ENCODE measurements at places on chromosomes 2 and 18. TPM values are rescaled to one million over a fixed set of nuclear protein-coding genes. Genes with fewer than 3 reads are reported as not detected.
A peak's percentile ranks its signal among the peaks of the same experiment; 100 is the strongest.

- H3K4me3 ChIP-seq = no peak overlapping the region
- H3K27ac ChIP-seq = no peak overlapping the region
- H3K27me3 ChIP-seq = no peaks in the 10 kb centered on the region
- no peak for DNase-seq
- H3K36me3 ChIP-seq = no peaks in the 10 kb centered on the region
Observed at GRCh38 chr2:152814475-152815030, 96.1 kb downstream of the ARL6IP6 start.

GRCh38 chr2:226151157-226151556 is 648.5 kb downstream of the IRS1 start:
- H3K27ac ChIP-seq = no peak overlapping the region
- DNase-seq = no peak
- no peaks in the 10 kb centered on the region for H3K27me3 ChIP-seq
- no peak overlapping the region for H3K4me3 ChIP-seq
- no peaks in the 10 kb centered on the region for H3K4me1 ChIP-seq

GRCh38 chr2:157897106-157897971 is 21.2 kb upstream of the ACVR1 start:
- H3K4me1 ChIP-seq = no peaks in the 10 kb centered on the region
- no peaks in the 10 kb centered on the region for H3K36me3 ChIP-seq
- H3K27ac ChIP-seq = no peak overlapping the region
- no peak for DNase-seq
- no peak overlapping the region for H3K4me3 ChIP-seq

DNA sequence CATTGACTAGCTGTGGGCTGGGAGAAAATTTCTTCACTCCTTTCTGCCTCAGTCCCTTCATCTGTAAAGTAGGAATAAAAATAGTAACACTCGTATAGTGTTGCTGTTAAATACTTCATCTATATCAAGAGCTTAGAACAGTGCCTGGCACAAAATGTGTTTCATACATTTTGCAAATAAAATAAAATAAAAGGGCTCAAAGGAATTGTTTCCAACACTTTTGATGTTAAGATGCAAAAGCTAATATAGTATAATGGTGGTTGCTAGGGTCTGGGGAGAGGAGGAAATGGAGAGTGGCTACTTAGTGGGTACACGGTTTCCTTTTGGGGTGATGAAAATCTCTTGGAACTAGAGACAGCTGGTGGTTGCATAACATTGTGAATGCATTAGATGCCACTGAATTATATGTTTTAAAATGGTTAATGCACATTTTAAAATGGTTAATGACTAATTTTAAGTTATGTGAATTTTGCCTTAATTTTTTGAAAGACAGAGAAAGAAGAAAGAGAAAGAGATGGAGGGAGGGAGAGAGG is 542.1 kb upstream of the ID2 start:
- no peaks in the 10 kb centered on the region for H3K27me3 ChIP-seq
- H3K36me3 ChIP-seq = no peaks in the 10 kb centered on the region
- H3K27ac ChIP-seq = no peak overlapping the region
- peaks cover 3% of the 10 kb centered on the region for H3K4me1 ChIP-seq

The UGT1A5 gene
- not detected for total RNA-seq

- H3K4me3 ChIP-seq = no peak overlapping the region
- DNase-seq = no peak
- H3K4me1 ChIP-seq = peaks cover 10% of the 10 kb centered on the region
- no peak overlapping the region for H3K27ac ChIP-seq
- peaks cover 12% of the 10 kb centered on the region for H3K36me3 ChIP-seq
- H3K27me3 ChIP-seq = no peaks in the 10 kb centered on the region
Observed at GRCh38 chr18:23504720-23505119, 1.4 kb downstream of the RMC1 start.

DNA sequence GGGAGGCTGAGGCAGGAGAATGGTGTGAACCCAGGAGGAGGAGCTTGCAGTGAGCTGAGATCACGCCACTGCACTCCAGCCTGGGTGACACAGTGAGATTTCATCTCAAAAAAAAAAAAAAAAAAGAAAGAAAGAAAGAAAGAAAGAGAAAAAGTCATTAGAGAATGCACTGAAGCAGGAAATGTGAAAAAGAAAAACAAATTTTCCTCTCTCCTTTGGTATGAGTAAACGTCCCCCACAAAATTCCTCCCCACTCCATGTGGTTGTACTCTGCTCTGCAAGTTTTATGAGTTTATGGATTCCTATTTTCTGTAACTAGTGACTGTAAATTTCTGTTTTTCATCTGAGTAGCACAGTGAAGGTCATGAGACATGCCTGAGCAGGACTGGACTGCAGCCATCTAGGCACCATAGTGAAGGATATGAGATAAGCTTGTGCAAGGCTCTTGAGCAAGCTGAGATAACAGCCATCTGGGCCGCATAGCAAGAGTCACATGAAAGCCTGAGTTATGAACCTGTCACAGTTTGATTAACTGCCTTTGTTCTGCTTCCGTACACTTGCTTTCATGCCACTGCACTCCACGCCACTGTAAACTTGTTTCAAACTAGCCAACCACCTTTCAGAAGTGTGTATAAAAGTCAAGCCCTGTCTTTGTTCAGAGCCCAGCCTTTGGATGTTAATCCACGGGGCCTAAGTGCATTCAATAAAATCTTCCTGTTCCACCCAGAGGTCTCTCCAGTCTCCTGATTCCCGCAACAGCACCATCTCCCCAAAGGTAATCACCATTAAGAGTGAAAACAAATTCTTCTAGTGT is 50.2 kb downstream of the SKA1 start:
- no peaks in the 10 kb centered on the region for H3K36me3 ChIP-seq
- no peak overlapping the region for H3K4me3 ChIP-seq
- no peaks in the 10 kb centered on the region for H3K4me1 ChIP-seq
- no peak for DNase-seq
- no peak overlapping the region for H3K27ac ChIP-seq

DNA sequence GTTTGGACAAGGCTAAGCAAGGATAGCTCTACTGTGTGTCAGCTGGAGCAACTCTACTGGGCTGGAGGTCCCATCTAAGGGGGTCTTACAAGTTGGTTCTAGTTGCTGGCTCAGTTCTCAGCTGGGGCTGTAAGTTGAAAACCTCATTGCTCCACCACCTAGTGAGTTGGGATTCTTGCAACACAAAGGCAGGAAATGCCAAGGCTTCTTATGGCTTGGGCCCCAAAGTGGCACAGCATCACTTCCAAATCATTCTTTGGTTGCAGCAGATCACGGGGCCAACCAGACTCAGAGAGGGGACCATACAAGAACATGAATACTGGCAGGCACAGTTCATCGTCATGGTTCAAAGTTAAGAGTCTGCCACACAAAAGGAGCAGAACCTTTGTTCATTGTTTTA is 332.7 kb downstream of the LRRTM1 start:
- DNase-seq = no peak
- H3K27ac ChIP-seq = no peak overlapping the region
- no peaks in the 10 kb centered on the region for H3K27me3 ChIP-seq
- H3K4me1 ChIP-seq = peaks cover 4% of the 10 kb centered on the region
- no peaks in the 10 kb centered on the region for H3K36me3 ChIP-seq

The DNPEP gene
- 25.6 TPM for total RNA-seq

- no peak overlapping the region for H3K4me3 ChIP-seq
- peaks cover 5% of the 10 kb centered on the region for H3K4me1 ChIP-seq
- no peak overlapping the region for H3K27ac ChIP-seq
- no peaks in the 10 kb centered on the region for H3K27me3 ChIP-seq
- H3K36me3 ChIP-seq = no peaks in the 10 kb centered on the region
- no peak for DNase-seq
Observed at GRCh38 chr2:239660390-239661230, 259.8 kb upstream of the HDAC4 start.

- no peak overlapping the region for H3K4me3 ChIP-seq
- peaks cover 44% of the 10 kb centered on the region for H3K36me3 ChIP-seq
- no peak for DNase-seq
- no peaks in the 10 kb centered on the region for H3K27me3 ChIP-seq
- no peaks in the 10 kb centered on the region for H3K4me1 ChIP-seq
- no peak overlapping the region for H3K27ac ChIP-seq
Observed at GRCh38 chr2:241340631-241341163, 15.4 kb upstream of the FARP2 start.

The KCNJ3 gene
- total RNA-seq = 2.9 TPM

The PDCL3 gene
- 15.4 TPM for total RNA-seq

DNA sequence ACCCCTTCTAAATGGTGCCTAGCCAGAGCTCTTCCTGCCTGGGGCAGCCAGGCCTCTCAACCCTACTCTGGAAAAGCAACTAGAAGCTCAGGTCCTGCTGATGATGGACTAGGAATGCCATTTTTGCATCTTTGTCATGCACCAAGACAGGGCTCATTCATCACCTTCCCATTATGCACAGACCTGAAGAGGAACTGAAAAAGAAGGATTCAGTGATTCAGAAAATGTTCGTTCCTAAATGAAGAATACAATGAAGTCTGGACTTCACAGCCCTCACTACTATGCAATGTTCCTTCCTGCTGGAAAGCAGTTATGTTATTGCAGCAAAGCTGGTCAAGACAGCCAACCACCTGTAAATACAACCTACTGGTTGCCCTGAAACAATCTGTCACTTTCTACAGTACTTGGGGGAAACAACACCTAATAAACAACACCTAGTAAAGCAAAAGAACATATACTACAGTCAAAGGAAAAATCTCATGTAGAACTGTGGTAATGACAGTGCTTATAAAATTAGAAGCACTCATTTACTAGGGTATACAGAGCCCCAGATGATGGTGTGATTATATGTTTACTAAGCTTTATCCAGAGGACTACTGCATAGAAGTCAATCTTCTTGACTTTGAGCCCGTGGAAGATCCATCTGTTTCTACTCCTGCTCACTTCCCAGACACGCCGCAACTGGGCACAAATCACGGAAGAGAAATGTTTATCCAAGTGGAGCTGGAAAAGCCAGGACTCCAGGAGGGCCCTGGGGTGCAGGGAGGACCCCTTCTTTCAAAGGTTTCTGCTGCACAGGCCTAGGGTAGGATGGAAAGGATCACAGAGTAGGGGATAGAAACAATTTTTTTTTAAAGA is 103.1 kb upstream of the THOC1 start:
- no peaks in the 10 kb centered on the region for H3K27me3 ChIP-seq
- peak overlapping the region; percentile 67 for H3K27ac ChIP-seq
- H3K36me3 ChIP-seq = no peaks in the 10 kb centered on the region

- DNase-seq = no peak
- H3K4me3 ChIP-seq = no peak overlapping the region
- peaks cover 21% of the 10 kb centered on the region for H3K27me3 ChIP-seq
- H3K4me1 ChIP-seq = peaks cover 18% of the 10 kb centered on the region
- no peaks in the 10 kb centered on the region for H3K36me3 ChIP-seq
Observed at GRCh38 chr2:160063271-160063670, 856 bp upstream of the PLA2R1 start.

The LCT gene
- total RNA-seq = 0.06 TPM

GRCh38 chr2:70460333-70460732 is 93.3 kb downstream of the TGFA start:
- H3K27ac ChIP-seq = no peak overlapping the region
- H3K27me3 ChIP-seq = no peaks in the 10 kb centered on the region
- no peak overlapping the region for H3K4me3 ChIP-seq
- peaks cover 8% of the 10 kb centered on the region for H3K4me1 ChIP-seq
- DNase-seq = no peak

The ELAC1 gene
- total RNA-seq = 10.8 TPM

GRCh38 chr2:197782126-197782525 is 3.0 kb downstream of the BOLL start:
- DNase-seq = no peak
- H3K27ac ChIP-seq = no peak overlapping the region
- H3K36me3 ChIP-seq = no peaks in the 10 kb centered on the region
- H3K27me3 ChIP-seq = peaks cover 14% of the 10 kb centered on the region
